Germinal center (tissue), 1 donor: ENCODE measurements at places on chromosomes 2 and 18.

- no peak for DNase-seq
Measured at GRCh38 chr2:147173798-147174197, 671.0 kb upstream of the ACVR2A start.

DNA sequence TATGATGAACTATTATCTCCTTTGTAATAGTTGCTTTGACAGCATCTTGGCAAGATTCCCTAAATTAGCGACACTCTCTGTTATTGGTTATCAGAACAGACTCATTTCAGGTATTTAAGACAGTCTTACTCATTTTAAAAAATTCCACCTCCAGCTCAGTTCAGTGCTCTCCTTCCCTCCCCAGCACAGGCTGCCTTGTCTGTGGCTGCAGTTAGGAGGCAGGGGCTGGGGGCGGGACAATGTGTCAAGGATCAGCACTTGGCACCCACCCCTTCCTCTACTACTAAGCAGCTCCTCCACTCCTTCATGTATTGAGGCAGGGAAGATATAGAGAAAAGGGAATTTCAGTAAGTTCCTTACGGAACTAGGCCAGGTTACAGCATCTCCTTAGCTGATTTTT is 85.0 kb downstream of the VSNL1 start:
- no peak for DNase-seq

- peak; percentile 78 for DNase-seq
Measured at GRCh38 chr2:70871398-70872211, 36.0 kb upstream of the CD207 start.

DNA sequence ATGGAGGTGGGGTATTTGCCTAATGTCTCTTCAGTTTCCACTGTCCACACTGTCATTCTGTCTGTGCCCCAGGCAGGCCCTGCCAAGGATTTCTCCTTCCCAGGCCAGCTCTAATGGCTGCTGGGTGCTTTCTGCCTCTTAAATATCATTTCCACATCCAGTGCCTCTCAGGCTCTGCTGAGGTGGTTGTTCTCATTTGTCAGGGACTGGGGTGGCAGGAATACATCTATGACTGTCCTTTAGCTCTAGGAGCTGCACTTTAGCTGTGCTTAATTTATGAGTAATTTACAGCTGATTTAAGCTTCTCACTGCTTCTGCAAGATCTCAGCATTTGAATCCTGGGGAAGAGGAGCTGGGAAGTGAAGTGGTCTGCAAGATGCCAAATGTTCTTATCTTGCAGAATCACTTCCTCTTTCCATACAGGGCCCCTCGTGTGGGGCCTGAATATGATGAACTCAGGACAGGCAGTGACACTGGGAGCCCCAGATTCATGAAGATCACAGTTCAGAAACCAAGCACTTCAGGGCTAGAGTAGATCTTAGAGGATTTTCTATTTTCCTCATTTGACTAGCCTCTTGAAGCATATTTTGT is 150.2 kb downstream of the FSHR start:
- peak; percentile 6 for DNase-seq

DNA sequence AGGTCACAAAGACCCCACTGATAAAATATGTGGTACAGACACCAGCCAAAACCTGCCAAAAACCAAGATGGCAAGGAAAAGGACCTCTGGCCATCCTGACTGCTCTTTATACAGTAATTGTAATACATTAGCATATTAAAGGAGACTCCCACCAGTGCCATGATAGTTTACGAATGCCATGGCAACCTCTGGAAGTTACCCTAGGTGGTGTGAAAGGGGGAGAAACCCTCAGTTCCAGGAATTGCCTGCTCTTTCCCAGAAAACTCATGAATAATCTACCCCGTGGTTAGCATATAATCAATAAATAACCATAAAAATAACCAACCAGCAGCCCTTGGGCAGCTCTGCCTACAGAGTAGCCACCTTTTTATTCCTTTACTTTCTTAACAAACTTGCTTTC is 129.8 kb upstream of the EPB41L3 start:
- no peak for DNase-seq

GRCh38 chr2:205364261-205364660 is 318.0 kb upstream of the NRP2 start:
- no peak for DNase-seq

- DNase-seq, result no peak
Measured at GRCh38 chr2:124708661-124709060, 683.6 kb downstream of the CNTNAP5 start.

DNA sequence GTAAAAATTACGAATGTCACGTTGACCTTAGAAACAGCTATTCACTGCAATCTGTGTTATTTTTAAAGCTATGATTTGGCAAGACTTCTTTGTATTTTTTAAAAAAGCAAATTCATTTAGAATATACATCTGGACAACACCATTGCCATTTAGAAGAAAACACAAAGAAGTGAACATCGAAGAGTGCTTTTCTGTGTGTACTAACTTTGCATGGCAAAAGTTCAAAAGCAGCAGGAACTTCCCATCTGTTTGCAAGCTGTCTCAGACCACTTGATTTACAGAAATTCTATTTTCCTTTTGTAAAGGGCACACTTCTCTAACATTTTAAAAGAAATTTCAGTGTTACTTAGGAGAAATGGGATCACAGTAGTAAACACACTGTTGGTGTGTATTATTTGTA is 145.9 kb downstream of the CALCRL start:
- DNase-seq, result no peak

GRCh38 chr18:79396431-79397246 is 909 bp downstream of the NFATC1 start:
- peak; percentile 62 for DNase-seq

- DNase-seq, result no peak
Measured at GRCh38 chr2:77301441-77301840, 220.7 kb downstream of the LRRTM4 start.

DNA sequence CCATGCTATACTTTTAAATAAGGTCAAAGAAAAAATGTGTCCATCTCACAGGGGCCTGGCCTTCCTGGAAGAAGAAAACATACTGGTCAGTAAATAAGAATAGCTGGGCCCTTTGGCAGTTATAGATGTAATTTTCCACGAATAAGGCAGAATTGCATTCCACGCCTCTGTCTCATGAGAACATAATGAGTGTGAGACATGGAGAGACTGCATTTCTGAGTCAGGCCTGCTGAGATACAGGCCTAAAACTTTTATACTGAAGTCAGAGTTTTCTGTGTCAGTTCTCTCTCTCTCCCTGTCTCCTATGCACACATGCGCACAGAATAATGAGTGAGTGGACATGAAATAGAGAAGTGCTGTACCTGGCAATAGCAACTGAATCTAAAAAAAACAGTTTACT is 20.4 kb upstream of the IL1R1 start:
- DNase-seq, result no peak

- no peak for DNase-seq
Measured at GRCh38 chr2:230590333-230590732, 122.3 kb upstream of the CAB39 start.

- DNase-seq, result no peak
Measured at GRCh38 chr2:71700658-71701397, 247.5 kb downstream of the DYSF start.

- DNase-seq, result no peak
Measured at GRCh38 chr18:39942702-39943101, 2012.3 kb upstream of the PIK3C3 start.

DNA sequence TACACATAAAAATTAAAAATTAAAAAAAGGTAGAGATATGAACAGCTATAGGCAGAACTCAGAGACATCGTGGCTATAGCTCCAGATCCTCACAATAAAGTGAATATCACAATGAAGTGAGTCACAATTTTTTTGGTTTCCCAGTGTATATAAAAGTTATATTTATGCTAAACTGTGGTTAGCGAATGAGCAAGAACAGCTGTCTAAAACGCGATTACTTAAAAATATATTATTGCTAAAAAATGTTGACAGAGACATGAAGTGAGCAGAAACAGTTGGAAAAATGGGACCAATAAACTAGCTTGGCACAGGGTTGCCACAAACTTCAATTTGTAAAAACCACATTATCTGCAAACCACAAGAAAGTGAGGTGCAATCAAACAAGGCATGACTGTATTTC is 551.7 kb upstream of the NETO1 start:
- no peak for DNase-seq

- DNase-seq, result no peak
Measured at GRCh38 chr2:57562495-57562894, 484.1 kb upstream of the VRK2 start.

DNA sequence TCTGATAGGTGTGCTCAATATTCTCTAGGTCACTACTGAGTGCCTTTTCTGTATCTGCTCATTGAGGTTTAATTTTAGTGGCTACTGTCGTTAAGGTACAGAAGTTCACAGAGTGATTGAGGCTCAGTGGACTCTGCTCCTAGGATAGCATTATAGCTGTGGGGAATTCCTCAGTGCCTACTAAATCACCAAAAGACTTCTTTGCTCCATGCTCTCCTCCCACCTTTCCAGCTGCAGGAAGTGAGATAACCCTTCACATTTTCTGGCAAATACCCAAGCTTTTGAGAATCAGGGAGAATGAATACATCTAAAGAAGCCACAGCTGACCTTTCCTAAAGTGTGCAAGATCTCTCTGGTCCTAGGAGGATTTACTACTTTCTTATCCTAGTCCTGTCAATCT is 95.2 kb upstream of the FSIP2 start:
- no peak for DNase-seq
